ENCODE measurements at places on chromosomes 11 and 22.

- no peaks in the 10 kb centered on the region for H3K4me1 ChIP-seq
- DNase-seq: no peak
- no peak overlapping the region for H3K27ac ChIP-seq
- no peak overlapping the region for H3K4me3 ChIP-seq
- H3K36me3 ChIP-seq: no peaks in the 10 kb centered on the region
Measured at GRCh38 chr11:59708537-59708936, 5.1 kb downstream of the OR10V1 start.

DNA sequence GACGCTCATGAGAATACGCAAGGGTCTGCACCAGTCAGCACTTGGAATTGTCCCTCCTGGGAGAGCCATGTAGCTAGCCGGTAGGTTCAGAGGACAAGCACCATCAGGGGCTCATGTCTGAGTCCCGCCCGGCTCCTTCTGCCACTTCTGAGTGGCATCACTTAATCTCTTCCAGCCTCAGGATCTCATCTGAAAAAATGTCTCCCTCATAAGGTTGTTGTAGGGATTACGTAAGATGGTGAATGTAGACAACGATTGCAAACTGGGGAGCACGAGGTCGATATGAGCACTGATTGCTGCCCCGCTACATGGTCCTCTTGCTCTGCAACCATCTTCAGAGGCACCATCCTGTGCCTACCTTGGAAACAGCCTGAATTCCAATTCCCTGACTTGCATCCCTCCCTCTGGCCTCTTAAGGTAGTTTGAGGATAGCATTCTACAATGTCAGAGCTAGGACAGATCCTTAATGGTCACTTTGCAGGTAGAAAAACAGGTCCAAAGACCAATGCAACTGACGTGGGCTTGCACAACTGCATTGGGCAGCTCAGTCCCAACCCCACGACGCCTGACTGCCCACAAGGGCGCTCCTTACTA, 115.8 kb upstream of the TMEM45B start:
- peaks cover 18% of the 10 kb centered on the region for H3K27me3 ChIP-seq
- no peak overlapping the region for H3K4me3 ChIP-seq
- no peak for DNase-seq

DNA sequence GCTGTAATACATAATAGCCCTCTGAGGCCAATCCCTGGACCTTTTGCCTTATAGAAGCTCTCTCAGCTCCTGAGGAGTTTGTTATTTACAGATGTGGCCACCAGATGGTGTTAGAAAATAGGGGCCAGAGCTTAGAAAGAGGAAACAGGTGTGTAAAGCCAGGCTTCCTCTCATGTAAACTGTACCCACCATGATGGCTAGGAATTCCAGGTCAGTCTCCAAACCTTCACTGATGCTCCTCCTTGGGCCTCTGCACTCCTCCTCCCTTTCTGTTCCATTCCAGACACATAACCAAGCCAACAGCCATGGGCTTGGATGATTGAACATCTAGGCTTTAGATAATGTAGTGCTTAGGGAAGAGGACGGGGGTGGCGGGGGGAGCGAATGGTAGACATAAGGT, 39.7 kb downstream of the USP35 start:
- H3K4me1 ChIP-seq: no peaks in the 10 kb centered on the region
- no peaks in the 10 kb centered on the region for H3K36me3 ChIP-seq
- H3K27ac ChIP-seq: no peak overlapping the region
- DNase-seq: no peak
- H3K27me3 ChIP-seq: no peaks in the 10 kb centered on the region

DNA sequence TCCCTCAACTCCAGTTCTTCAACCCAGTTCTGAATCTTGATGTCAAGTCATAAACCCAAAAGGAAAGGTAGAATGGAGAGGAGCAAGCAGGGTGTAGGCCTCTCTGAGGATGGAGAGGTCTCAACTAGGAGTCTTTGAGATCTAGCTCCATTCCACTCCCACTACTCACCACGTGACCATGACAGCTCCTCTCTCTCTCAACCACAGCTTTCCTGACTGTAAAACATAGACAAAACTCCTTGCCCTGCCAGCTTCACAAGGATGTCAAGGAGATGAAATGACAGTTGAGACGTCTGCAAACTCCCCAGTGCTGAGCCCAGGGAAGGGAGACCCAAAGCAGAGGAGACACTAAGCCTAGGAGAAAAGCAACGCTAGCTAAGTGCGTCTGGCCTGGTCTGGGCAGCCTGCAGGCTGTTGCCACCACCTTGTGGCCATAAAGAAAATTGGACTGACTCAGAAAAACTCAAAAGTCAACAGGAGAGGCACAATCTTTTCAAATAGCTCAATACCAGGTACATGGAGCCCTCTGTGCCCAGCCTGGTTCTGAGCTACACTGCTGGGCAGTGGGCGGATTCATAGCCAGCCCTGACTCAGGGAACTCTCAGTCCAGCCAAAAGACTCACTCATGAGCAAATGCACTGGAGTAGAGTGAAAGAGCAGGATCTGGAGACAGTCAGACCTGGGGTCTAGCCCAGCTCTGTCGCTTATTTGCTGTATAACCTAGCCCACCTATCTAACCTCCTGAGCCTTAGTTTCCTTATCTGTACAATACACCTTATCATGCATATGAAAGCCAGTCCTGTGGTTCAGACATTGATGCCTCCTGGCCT, 3.4 kb downstream of the CLPB start:
- H3K36me3 ChIP-seq: no peaks in the 10 kb centered on the region
- peaks cover 29% of the 10 kb centered on the region for H3K4me1 ChIP-seq
- no peaks in the 10 kb centered on the region for H3K27me3 ChIP-seq
- no peak overlapping the region for H3K27ac ChIP-seq
- DNase-seq: no peak

- no peaks in the 10 kb centered on the region for H3K27me3 ChIP-seq
- H3K4me1 ChIP-seq: no peaks in the 10 kb centered on the region
- no peaks in the 10 kb centered on the region for H3K36me3 ChIP-seq
- DNase-seq: no peak
- H3K4me3 ChIP-seq: no peak overlapping the region
Measured at GRCh38 chr11:17918049-17918605, 94.7 kb downstream of the SERGEF start.

DNA sequence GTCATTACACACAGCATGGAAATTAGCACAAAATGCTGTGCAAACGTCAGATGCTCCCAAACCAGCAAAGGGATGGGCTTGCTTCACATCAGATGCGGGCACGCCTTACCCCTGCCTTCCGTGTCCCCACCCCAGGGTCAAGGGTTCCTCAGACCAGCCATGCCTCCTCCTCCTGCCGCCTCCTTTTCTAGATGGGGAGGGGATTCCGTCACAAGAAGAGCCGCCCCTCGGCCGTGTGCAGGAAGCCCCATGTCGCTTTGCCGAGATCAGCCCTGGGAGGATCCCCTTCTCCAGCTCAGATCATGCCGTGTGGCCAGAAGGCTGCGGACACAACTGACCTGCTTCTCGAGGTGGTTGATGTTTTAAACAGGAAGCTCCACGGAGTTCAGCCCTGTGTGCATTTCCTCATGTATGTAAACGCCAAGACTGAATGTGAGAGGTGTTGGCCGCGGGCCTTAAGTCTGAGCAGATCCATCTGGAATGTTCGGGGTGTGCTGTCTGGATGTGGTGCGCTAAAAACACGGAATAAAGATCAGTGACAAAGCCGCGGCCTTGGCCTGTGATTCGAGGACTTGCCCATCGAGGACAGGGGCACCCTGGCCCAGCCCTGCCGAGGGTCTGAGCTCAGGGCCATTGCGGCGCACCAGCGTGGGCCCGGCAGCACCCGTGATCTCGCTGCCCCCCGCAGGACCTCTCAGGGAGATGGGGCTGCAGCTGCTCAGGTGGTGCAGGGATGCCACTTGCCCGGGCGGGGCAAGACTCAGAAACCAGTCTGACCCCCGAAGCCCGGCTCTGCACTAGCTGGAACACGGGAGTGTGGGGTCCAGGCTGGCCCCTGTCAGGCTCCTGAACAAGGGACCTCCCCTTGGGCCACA, 412.9 kb downstream of the TBC1D22A start:
- H3K27me3 ChIP-seq: no peaks in the 10 kb centered on the region
- H3K27ac ChIP-seq: no peak overlapping the region
- H3K36me3 ChIP-seq: no peaks in the 10 kb centered on the region
- no peak overlapping the region for H3K4me3 ChIP-seq
- peaks cover 3% of the 10 kb centered on the region for H3K4me1 ChIP-seq

Data from natural killer cell treated with Interleukin-12 subunit alpha and Interleukin-12 subunit beta and Interleukin-15 and Interleukin-18, amount 100 ng/mL, for 72 hours (primary cell).